ENCODE measurements at places on chromosomes 16 and 17.

- DNase-seq, result peak; percentile 48
Observed at GRCh38 chr17:80005360-80006338, 30.0 kb downstream of the TBC1D16 start.

- DNase-seq, result no peak
Observed at GRCh38 chr16:23539984-23540816, 16.9 kb downstream of the EARS2 start.

GRCh38 chr17:27520491-27521185, 64.4 kb downstream of the KSR1 start:
- DNase-seq, result peak; percentile 63

DNA sequence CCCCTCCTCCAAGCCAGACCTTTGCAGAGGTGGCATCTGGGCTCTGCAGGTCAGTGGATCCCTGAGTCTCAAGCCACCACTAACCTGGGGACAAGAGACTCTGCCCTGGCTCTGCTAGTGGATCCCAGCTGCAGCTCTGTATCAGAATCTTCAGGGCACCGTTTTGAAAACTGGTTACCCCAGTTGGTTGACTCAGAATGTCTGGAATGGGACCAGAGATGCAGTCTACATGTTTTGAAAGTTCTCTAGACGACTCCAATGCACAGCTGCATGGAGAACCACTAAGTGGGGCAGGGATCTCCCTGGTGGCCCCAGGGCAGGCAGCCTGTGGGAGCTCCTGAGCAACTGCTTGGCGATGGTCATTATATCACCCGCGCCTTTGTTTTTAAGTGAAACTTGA, 34.1 kb upstream of the ADORA2B start:
- no peak for DNase-seq

- DNase-seq, result peak; percentile 74
Observed at GRCh38 chr16:89116341-89117226, 22.9 kb downstream of the ACSF3 start.

DNA sequence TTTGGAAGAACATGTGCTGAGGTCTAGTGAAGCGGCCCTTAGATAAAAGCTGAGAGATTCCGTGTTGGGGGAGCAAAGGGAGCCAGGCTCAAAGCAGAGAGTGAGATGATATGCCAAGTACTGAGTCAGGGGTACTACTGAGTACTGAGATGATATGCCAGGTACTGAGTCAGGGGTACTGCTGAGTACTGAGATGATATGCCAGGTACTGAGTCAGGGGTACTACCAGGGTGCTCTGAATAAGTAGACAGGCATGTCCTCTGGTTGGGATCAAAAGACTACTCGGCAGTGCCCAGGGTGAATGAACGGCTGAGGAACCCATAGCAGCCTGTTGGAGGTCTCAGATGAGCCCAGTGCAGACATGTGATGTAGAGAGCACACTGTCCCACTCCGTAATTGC, 239.0 kb downstream of the SOX9 start:
- no peak for DNase-seq

DNA sequence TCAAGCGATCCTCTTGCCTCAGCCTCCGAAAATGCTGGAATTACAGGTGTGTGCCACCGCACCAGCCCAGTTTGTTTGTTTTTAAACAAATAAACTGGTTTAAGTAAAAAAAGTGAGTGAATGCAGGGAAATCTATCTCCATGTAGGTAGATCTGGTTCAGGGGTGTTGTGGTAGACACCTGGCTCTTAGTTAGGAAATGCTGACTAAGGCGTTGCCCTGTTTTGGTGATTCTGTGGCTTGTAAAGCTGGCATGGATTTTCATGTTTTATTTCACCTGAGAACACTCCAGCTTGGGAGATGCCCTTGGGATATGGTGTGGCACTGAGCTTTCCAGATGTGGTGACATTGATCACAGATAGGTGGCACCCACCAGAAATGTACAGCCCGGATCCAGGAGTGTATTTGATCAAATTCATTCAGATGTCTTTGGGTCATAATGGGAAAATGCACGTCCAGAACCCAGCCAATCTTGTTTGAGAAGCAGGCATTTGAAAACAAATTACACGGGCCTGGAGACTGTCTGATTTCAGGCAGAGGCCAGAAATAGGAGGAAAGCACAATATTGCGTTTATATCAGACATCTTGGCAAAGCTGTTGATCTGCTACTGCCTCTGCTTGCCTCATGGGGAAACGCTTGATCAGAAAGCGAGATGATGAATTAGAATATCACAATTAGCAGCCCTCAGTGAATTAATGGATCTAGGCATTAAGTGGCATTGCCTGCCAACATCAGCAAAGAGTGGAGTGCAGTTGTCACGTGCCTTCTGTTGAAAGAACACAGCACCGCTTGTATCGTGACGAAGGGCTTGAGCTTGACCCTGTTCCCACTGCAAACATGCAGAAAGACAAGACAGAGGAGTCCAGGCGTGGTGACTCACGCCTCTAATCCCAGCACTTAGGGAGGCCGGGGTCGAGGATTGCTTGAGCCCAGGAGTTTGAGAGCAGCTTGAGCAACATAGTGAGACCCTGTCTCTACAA, 7.3 kb upstream of the IL34 start:
- DNase-seq, result no peak

DNA sequence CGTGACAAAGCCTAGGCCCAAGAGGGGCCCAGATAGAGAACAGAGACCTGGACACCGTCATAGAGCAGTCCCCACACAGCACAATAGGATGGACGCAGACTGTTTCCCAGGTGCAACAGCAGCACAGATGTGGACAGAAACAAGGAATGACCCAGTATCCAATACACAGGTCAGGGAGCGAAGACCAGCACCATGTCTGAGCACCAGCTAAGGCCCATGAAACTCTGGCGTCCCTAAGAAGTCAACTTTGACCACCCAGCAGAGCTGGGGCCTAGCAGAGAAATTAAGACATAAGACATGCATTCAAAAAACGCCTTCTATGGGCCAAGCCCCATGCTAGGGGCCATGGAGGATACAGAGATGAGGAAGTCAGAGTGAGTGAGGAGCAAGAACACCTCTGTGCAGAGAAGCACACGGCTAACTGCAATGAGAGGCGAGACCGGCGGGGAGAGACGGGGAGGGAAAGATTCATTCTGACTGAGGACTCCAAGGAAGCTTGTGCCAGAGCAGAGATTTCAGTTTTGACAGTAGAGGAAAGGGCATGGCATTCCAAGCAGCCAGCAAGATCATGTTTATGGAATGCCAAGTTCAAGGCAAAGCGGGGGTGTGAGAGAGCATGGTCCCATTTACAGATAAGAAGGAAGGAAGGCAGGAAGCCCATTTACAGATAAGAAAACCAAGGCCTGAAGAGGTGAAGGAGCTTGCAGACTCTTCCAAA, 50.8 kb downstream of the PITPNM3 start:
- DNase-seq, result peak; percentile 36

- DNase-seq, result no peak
Observed at GRCh38 chr17:72432881-72433280, 312.1 kb downstream of the SOX9 start.

DNA sequence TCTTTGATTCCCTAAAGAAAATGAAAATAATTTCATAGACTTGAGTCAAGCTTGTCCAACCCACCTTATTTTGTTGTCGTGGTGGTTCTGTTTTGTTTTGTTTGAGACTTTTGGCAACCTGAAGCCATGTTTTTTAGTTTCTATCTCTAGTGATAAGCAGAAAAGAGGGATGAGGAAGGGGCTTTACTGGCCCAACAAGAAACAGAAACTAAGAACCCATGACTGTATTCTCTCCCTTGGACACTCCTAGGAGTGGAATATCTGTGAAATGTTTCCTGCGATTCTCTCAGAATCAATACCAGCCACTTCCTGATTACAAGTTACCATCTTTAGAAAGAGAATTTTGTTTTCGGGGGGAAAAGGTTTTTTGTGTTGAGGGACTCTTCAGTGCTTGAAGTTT, 207.5 kb downstream of the PRKCA start:
- no peak for DNase-seq

DNA sequence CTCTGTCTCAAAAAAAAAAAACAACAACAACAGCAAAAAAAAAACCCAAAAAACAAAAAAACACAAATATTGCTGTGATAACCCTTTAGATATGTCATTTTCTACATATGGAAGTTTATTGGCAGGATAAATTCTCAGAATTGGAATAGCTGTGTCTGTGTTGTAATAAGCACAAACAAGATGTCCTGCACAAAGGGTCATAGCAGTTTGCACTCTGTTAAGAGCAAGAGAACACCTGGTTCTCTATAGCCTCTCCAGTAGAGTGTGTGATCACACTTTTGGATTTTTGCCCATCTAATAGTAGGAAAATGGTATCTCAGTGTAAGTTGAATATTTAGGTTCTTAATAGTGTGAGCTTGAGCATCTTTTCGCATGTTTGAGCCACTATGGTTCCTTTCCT, 60.4 kb downstream of the USP43 start:
- DNase-seq, result no peak

- no peak for DNase-seq
Observed at GRCh38 chr17:67055041-67055443, 10.7 kb downstream of the CACNG1 start.

- no peak for DNase-seq
Observed at GRCh38 chr17:13688716-13689115, 87.0 kb upstream of the HS3ST3A1 start.

DNA sequence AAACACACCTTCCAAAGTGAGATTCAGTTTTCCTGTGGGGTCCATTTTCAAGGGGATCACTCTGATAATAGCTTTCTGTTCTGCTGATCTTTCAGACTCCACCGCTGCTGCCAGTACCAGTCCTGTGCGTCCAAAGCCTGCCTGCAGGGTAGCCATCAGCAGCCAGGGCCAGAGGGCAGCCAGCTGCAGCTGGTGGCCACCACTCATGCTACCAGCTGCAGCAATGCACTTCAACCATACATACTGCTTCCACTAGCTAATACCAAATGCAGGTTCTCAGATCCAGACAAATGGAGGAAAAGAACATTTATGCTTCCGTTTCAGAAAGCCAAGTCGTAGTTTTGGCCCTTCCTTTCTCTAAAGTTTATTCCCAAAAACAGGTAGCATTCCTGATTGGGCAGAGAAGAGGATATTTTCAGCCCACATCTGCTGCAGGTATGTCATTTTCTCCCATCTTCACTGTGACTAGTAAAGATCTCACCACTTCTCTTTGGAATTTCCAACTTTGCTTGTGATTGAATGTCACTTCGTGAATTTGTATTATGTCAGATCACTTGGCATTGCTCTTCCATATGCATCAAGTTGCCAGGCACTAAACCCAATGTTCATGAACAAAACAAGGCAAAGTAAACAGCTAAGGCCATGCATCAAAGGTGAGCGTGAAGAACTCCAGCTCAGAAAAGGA, 1.8 kb downstream of the RNF43 start:
- no peak for DNase-seq

DNA sequence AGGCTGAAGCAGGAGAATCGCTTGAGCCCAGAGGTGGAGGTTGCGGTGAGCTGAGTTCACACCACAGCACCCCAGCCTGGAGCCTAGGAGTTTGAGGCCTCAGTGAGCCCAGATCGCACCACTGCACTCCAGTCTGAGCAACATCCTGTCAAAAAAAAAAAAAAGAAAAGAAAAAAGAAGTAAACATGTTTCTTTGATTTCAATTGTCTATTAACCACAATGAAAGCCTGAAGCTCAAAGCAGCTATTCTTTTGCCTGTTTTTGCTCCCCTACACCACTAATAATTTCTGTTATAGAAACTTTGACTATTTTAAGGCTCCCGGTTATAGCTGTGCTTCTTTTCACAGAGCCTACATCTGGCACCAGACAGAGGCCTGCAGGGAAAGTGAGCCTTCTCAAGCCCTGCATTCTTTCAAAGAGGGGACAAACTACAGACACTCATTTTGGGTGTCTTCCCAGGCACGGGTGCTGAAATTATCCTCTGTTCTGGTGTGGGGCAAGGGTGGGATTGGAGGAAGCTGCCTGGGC, 14.2 kb upstream of the SLC52A1 start:
- no peak for DNase-seq

DNA sequence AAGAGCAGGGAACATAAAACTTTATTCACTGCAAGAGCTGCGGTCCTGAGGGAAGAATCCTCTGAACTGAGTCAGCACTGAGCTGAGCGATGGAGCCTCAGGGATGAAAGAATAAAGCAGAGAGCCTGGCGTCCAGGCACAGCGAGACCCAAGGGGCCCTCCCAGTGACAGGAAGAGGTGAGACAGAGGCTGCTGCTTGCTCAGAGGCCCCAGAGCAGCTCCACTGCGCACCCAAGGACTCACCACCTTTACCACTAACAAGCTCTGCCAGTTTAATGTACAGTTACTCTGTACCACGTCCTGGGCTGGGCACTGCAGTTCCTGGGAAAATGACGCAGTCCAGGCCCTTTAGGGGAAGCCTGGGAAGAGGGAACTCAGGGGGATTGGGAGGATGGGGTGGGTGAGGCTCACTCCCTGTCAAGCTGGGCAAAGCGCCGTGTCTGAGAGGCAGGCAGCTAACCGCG, 5.6 kb downstream of the GFAP start:
- no peak for DNase-seq

DNA sequence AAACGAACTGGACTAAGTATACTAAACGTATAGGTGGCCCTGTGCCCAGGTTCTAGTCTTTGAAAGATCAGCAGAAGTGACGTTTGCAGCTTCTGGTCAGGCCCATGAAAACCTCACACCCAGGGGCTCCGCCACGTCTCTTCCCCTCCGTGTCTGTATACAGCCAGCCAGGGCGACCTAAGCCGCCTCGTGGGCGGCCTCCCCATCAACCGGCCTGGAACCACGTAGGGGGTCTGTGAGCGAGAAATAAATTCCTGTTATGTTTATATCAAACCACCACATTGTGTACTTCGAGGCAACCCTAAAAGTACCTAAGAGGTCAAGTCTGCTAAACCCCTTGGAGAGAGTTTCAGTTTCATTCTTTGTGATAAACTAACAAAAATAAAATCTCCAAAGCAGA, 6.8 kb downstream of the TK1 start:
- DNase-seq, result no peak

GRCh38 chr16:58518980-58519368, 3.7 kb downstream of the SETD6 start:
- DNase-seq, result no peak

GRCh38 chr16:2970563-2970962, 1.4 kb downstream of the PAQR4 start:
- DNase-seq, result no peak

- no peak for DNase-seq
Observed at GRCh38 chr17:78670850-78671725, 93.9 kb upstream of the DNAH17 start.

GRCh38 chr16:85936816-85937215, 37.9 kb downstream of the IRF8 start:
- no peak for DNase-seq

- no peak for DNase-seq
Observed at GRCh38 chr16:20074099-20074991, 655 bp upstream of the GPR139 start.

GRCh38 chr17:5686074-5686635, 101.8 kb upstream of the NLRP1 start:
- DNase-seq, result no peak

DNA sequence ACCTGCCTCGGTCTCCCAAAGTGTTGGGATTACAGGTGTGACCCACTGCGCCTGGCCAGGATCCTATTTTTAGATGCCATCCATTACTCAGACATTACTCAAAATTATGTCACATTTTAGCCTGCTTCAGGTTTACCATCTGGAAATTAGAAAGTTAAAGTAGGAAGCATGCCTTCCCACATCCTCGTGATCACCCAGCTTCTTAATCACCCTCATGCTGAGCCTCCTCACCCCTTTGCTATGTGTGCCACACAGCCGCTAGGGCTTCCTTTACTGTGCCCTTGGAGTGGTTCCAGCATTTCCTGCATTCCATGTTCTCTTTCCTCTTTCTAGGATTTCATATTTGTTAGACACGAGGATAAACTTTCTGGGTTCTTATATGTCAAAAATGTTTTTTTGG, 9.3 kb downstream of the ADORA2B start:
- no peak for DNase-seq

GRCh38 chr17:66928949-66929348, 35.6 kb upstream of the CACNG4 start:
- no peak for DNase-seq
